ENCODE measurements at places on chromosomes 12 and 14. TPM values are rescaled to one million over a fixed set of nuclear protein-coding genes. Genes with fewer than 3 reads are reported as not detected.

DNA sequence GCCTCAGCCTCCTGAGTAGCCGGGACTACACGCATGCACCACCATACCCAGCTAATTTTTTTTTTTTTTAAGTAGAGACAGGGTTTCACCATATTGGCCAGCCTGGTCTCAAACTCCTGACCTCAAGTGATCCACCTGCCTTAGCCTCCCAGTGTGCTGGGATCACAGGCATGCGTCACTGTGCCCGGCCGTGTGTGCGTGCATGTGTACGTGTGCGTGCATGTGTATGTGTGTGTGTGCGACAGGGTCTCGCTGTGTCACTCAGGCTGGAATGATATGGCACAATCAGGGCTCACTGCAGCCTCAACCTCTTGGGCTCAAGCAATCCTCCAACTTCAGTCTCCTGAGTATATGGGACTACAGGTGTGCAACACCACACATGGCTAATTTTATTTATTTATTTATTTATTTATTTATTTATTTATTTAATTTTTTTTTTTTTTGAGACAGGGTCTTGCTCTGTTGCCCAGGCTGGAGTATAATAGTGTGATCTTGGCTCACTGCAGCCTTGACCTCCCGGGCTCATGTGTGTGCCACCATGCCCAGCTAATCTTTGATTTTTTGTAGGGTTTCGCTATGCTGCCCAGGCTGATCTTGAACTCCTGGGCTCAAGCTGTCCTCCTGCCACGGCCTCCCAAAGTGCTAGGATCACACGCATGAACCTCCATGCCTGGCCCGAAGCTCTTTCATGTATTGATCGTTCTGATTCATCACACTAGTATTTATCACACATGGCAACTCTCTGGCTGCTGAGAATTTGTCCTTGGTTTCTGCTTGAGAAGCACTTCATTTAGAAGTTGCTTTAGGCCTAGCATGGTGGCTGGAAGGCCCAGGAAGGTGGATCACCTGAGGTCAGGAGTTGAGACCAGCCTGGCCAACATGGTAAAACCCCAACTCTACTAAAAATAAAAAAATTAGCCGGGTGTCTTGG lies 35.9 kb upstream of the CLIP1 start:
- DNase-seq: no peak
- no peak overlapping the region for H3K4me3 ChIP-seq
- no peaks in the 10 kb centered on the region for H3K36me3 ChIP-seq
- H3K27ac ChIP-seq: no peak overlapping the region

- DNase-seq: no peak
- H3K27ac ChIP-seq: no peak overlapping the region
- H3K27me3 ChIP-seq: no peaks in the 10 kb centered on the region
- no peaks in the 10 kb centered on the region for H3K36me3 ChIP-seq
- peaks cover 6% of the 10 kb centered on the region for H3K4me1 ChIP-seq
These were observed 88.6 kb downstream of the EPS8 start for GRCh38 chr12:15700595-15700994.

Gene REM2
- total RNA-seq: not detected

DNA sequence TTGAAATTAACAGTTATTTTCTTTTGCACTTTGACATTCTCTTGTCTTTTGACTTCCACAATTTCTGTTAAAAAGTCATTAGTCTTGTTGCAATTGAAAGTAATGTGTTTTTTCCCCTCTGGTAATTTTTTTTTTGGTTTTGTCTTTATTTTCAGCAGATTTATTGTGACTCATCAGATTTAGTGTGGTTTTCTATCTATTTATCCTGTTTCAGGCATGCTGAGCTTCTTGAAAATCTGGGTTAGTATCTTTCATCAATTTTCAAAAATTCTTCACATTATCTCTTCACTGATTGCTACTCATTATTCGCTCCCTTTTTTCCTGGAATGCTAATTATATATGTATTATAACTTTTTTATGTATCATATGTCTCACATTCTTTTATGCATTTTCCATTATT lies 15.3 kb upstream of the NTF3 start:
- no peak overlapping the region for H3K4me3 ChIP-seq
- no peaks in the 10 kb centered on the region for H3K27me3 ChIP-seq
- no peak overlapping the region for H3K27ac ChIP-seq
- no peaks in the 10 kb centered on the region for H3K36me3 ChIP-seq
- H3K4me1 ChIP-seq: no peaks in the 10 kb centered on the region
- DNase-seq: no peak

- no peak overlapping the region for H3K27ac ChIP-seq
- no peak overlapping the region for H3K4me3 ChIP-seq
- no peaks in the 10 kb centered on the region for H3K27me3 ChIP-seq
- peaks cover 14% of the 10 kb centered on the region for H3K4me1 ChIP-seq
These were observed 44.8 kb downstream of the ARHGAP5 start for GRCh38 chr14:32121948-32122347.

Gene ACVRL1
- total RNA-seq: 26.2 TPM

DNA sequence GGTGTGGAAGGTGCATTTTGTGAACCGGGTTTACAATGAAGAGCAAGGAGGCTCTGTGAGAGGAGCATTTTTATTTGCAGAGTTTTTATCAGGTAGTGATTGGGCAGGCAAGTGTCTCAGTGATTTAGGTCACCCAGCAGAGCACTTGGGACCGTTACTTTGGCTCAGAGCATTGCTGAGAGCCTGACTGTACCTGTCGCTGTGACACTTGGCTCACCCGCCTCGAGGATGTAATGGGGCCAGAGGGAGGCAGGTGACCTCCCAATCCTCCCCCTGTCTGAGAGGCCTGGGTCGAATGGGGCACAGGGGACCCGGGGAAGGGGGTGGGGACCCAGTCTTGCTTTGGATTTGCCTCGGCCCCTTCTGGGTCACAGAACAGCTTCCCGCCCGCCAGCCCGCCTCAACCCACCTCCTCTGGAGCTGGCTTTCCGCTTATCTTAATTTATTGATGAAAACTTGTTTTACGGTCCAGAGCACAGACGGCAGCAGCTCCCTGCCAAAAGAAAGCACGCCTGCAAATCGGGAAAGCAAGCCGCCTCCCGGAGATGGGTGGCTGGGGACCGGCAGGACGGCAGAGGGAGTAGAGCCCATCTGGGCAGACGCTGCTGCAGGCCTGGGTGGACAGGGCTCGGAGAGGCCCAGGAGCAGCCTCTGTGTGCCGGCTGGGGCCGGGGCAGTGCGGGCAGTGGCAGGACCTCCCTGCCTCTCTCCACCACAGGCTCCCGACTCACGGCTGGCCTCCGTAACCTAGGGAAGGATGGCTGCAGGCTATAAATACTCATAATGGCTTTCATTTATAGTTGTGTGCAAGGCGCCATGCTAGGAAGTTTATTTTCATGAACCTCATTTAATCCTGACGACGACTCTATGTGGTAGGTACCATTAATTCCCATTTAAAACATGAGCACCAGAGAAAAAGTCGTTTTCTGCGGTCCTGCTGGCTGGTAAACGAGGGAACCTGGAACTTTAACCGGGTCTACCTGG lies 187.1 kb downstream of the TSPAN9 start:
- no peak overlapping the region for H3K27ac ChIP-seq
- H3K36me3 ChIP-seq: no peaks in the 10 kb centered on the region
- peaks cover 5% of the 10 kb centered on the region for H3K4me1 ChIP-seq
- H3K4me3 ChIP-seq: no peak overlapping the region
- no peak for DNase-seq

Gene MYH6
- 138 TPM for total RNA-seq

Gene KLHL33
- 8.8 TPM for total RNA-seq

- H3K27ac ChIP-seq: no peak overlapping the region
- H3K36me3 ChIP-seq: no peaks in the 10 kb centered on the region
- H3K4me3 ChIP-seq: no peak overlapping the region
- no peaks in the 10 kb centered on the region for H3K4me1 ChIP-seq
- no peak for DNase-seq
- peaks cover 6% of the 10 kb centered on the region for H3K27me3 ChIP-seq
These were observed 8.6 kb upstream of the RPH3A start for GRCh38 chr12:112782943-112783342.

- H3K4me1 ChIP-seq: peaks cover 39% of the 10 kb centered on the region
- H3K36me3 ChIP-seq: peaks cover 16% of the 10 kb centered on the region
- no peaks in the 10 kb centered on the region for H3K27me3 ChIP-seq
- DNase-seq: no peak
These were observed 1.9 kb downstream of the CLIP1 start for GRCh38 chr12:122420471-122421162.

Gene SOX5
- total RNA-seq: 1.6 TPM

- no peak for DNase-seq
- no peak overlapping the region for H3K4me3 ChIP-seq
- H3K27me3 ChIP-seq: no peaks in the 10 kb centered on the region
- H3K27ac ChIP-seq: no peak overlapping the region
- no peaks in the 10 kb centered on the region for H3K4me1 ChIP-seq
- no peaks in the 10 kb centered on the region for H3K36me3 ChIP-seq
These were observed 58.8 kb downstream of the TMX1 start for GRCh38 chr14:51298895-51299294.

DNA sequence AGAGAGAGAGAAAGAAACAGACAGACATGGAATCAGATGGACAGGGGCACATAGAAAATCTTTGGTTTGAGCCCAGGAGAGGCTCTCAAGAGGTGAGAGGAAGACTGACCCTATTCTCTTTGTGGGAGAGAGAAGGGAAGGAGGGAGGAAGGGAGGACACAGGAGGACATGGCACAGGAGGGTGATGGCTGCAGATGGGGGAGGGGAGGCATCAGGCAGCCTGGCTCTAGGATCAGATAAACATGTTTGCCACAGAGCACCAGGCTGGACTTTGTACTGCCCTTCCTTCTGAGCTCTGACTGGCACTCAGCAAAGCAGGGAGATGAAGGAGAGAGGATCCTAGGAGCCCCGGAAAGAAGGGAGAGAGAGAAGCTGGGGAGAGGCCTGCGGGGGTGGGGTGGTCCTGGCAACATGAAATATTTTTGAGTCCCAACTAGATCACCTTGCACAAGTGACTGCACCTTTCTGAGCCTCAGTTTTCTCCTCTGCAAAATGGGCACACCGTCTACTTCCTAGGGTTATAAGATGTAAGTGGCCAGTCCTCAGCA lies 6.1 kb downstream of the HNF1A start:
- H3K36me3 ChIP-seq: no peaks in the 10 kb centered on the region
- no peaks in the 10 kb centered on the region for H3K4me1 ChIP-seq
- H3K27ac ChIP-seq: no peak overlapping the region
- no peak for DNase-seq
- H3K4me3 ChIP-seq: no peak overlapping the region

DNA sequence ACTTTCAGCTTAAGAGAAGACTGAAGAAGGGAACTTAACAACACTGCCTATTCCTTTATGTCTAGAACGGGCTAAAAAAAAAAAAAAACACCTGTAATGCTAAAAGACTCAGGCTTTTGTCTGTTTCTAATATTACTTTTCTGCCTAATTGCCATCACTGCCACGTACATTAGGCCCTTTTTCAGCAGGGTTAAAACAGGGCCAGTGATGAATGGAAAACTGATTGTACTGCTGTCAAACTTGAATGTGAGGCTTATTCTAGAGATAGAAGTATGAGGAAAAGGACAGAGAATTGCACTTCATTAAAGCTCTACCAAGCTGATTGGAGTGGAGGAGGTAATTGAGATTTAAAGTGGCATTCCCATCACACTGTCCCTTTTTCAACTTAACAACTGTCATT lies 535.8 kb downstream of the PRKD1 start:
- no peaks in the 10 kb centered on the region for H3K4me1 ChIP-seq
- no peaks in the 10 kb centered on the region for H3K27me3 ChIP-seq
- H3K36me3 ChIP-seq: no peaks in the 10 kb centered on the region
- H3K4me3 ChIP-seq: no peak overlapping the region

- DNase-seq: no peak
- peaks cover 4% of the 10 kb centered on the region for H3K4me1 ChIP-seq
- no peaks in the 10 kb centered on the region for H3K36me3 ChIP-seq
- H3K27me3 ChIP-seq: no peaks in the 10 kb centered on the region
- no peak overlapping the region for H3K4me3 ChIP-seq
- H3K27ac ChIP-seq: no peak overlapping the region
These were observed 204.3 kb downstream of the AEBP2 start for GRCh38 chr12:19643635-19644034.

Gene PLA2G1B
- not detected for total RNA-seq

Gene NDRG2
- 714 TPM for total RNA-seq

DNA sequence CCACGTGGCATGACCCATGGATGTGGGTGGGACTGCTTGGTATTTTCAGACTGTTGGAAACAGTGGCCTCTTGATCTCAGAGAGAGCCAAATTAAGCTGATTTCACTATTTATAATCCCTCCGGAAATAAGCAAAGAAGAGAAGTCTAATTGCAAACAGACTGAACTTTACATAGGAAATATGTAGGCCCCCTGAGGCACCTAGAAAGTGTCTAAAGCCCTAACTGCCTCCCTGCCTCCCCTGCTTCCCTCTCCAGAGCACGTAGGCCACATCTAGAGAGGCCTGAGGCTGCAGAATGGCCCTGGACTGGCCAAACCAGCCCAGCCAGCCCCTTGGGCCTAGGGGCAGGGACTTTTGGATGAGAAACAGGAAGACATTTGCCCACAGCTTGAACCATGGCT lies 123.8 kb downstream of the ZFP36L1 start:
- no peak overlapping the region for H3K4me3 ChIP-seq
- H3K36me3 ChIP-seq: no peaks in the 10 kb centered on the region
- no peak for DNase-seq
- peaks cover 42% of the 10 kb centered on the region for H3K4me1 ChIP-seq
- H3K27me3 ChIP-seq: no peaks in the 10 kb centered on the region

Gene PMCH
- total RNA-seq: not detected

GRCh38 chr12:124819080-124819479 lies 44.6 kb downstream of the SCARB1 start:
- no peaks in the 10 kb centered on the region for H3K27me3 ChIP-seq
- no peak for DNase-seq
- H3K4me3 ChIP-seq: no peak overlapping the region
- peaks cover 3% of the 10 kb centered on the region for H3K36me3 ChIP-seq

- H3K27ac ChIP-seq: no peak overlapping the region
- no peaks in the 10 kb centered on the region for H3K4me1 ChIP-seq
- no peaks in the 10 kb centered on the region for H3K27me3 ChIP-seq
- H3K4me3 ChIP-seq: no peak overlapping the region
These were observed 38.9 kb upstream of the BDKRB2 start for GRCh38 chr14:96165493-96166436.

- H3K36me3 ChIP-seq: peaks cover 10% of the 10 kb centered on the region
- H3K27ac ChIP-seq: no peak overlapping the region
- H3K27me3 ChIP-seq: no peaks in the 10 kb centered on the region
- H3K4me3 ChIP-seq: no peak overlapping the region
- no peak for DNase-seq
These were observed 119.8 kb downstream of the ARID2 start for GRCh38 chr12:45849289-45849688.

Gene OTX2
- total RNA-seq: not detected

DNA sequence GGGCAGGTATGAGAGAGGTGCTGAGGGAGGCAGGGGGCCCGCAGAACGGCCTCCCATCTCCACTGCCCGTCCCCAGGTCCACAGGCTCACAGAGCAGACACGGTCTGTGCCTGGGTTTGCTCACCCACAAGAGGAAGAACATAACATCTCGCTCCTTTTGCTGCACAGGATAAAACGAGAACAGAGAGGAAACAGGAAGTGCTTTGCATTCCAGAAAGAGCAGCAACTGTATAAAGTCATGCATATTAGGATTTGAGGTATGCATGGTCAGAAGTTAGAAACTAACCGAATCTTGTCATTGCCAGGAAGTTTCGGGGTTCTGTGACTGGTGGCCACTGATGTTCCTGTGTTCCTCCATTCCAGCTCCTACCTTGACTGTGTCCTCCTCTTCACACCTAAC lies 25.0 kb downstream of the NTF3 start:
- H3K36me3 ChIP-seq: no peaks in the 10 kb centered on the region
- no peak overlapping the region for H3K27ac ChIP-seq
- no peak overlapping the region for H3K4me3 ChIP-seq
- H3K4me1 ChIP-seq: no peaks in the 10 kb centered on the region
- no peak for DNase-seq

Gene KRT82
- not detected for total RNA-seq

All from psoas muscle (tissue), 8 donors.